ENCODE measurements at places on chromosomes 1 and 21.

- peak; percentile 21 for DNase-seq
Observed at GRCh38 chr1:6108937-6109614, 63.4 kb downstream of the KCNAB2 start.

GRCh38 chr1:177567393-177567792, 396.6 kb downstream of the BRINP2 start:
- peak; percentile 60 for DNase-seq

DNA sequence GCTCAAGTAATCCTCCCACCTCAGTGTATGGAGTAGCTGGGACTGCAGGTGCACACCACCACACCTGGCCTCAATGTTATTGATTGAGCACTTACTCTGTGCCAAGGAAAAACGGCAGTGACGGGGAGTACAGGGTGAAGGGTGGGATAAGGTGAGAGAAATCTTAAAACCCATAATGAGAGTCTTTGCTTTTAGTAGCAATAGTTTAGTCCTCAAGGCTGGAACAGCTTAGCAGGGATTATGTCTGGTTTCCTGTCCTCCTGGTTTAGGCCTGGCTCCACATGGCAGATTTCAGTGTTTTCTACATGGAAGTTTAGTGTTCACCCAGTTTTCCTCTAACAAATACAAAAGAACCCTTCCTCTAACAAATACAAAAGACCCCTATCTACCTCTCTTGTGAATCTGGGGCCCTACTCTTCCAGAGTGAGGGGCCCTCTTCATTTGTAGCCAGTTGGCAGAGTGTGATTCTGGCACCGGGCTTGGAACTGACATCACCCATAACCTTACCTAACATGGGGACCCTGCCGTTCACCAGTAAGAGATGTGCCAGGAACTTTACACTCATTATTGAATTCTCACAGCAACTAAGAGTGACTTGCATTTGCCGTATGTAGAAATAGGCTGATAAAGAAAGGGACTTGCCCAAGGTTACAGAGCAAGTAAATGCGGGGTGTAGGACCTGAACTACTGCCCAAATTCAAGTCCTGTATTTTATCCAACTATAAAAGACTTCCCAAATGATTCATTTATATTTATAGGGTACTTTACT, 6.9 kb downstream of the ZNF691 start:
- DNase-seq, result no peak

- DNase-seq, result no peak
Observed at GRCh38 chr21:14917762-14918161, 147.0 kb downstream of the NRIP1 start.

- DNase-seq, result no peak
Observed at GRCh38 chr1:59186656-59187055, 110.2 kb upstream of the FGGY start.

DNA sequence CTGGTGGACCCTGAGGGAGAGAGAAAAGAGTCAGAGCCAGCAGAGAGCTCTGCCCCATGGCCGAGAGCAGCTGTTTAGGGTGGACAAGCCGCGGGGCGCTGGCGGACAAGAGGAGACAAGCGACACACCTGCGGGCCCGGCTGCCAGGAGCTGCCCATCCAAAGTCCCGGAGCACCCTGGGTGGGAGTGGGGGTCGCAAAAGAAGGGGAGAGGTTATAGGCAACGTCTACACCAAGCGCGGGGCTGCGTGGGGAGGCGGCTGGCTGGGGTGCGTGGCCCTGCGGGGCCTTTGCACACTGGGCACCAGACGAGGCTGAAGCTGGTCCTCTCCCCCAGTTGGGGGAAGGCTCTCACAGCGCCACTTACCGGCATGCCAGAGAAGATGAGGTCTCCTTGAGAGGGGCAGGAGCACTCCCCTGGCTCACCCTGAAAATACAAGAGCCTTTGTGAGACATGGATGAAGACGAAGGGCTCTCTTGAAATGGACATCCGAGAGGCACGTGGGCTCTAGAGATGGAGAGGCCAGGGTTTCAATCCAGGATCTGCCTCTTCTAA, 24.1 kb downstream of the COL16A1 start:
- no peak for DNase-seq

- no peak for DNase-seq
Observed at GRCh38 chr1:55604749-55605148, 389.6 kb upstream of the USP24 start.

- no peak for DNase-seq
Observed at GRCh38 chr1:101075926-101076325, 50.3 kb upstream of the DPH5 start.

DNA sequence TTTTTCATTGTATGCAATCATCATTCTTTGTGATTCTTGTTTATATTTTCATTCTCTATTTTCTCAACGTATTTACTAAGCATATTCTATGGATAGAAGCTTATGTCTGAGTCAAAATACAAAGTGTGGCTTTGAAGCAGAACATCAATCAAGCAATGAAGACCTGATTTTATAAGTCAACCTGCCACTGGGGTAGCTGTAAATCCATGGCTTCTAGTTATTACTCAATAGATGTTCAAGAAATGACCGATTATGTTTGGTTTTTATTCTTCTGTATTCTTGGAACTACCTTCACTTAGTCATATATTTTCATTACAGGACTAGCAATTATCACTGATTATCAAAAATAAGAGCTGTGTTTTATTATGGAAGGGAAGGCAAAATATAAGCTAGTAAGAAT, 20.5 kb upstream of the PTGS2 start:
- DNase-seq, result no peak

GRCh38 chr1:150257624-150258585, at the start of gene CA14:
TSS of gene CA14 (plus strand) at chr1:150257774. CDS start at chr1:150258129, 355 bp downstream.
- peak; percentile 45 for DNase-seq

DNA sequence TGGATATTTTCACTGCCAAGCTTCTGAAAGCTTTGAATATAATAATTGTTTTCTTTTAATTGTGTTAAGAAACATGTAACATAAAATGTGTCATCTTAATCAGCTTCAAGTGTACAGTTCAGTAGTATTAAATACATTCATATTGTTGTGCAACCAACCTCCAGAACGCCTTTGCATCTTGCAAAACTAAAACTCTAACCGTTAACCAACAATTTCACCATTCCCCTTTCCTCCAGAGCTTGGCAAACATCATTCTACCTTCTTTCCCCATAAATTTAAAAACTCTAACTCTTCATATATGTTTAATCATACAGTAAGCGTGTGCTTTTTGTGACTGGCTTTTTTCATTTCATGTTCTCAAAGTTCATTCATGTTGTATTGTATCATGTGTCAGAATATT, 2.1 kb downstream of the MNDA start:
- no peak for DNase-seq

DNA sequence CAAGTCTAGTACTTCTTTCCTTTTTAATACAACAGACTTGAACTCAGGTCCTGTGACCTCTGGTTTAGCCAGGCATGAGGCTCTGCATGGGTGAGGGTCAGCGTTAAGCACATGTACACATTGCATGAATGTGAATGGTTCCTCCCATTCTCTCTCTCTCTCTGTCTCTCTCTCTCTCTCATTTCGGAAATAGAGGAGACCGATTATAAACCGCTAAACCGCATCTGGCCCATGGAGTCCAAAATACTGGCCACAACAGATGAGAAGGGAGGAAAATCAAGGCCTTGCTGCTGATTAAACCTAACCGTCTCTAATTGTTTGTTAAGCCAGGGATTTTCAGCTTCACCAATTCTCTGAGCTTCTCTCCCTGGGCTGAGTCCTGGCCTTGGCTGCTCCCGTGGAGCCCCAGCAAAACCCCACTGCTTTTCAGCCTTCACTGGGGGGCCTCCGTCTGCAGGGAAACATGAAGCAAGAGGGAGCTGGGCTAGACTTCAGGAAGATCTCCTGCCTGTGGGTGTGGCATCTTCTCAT, 6.6 kb downstream of the RSPO1 start:
- DNase-seq, result no peak

DNA sequence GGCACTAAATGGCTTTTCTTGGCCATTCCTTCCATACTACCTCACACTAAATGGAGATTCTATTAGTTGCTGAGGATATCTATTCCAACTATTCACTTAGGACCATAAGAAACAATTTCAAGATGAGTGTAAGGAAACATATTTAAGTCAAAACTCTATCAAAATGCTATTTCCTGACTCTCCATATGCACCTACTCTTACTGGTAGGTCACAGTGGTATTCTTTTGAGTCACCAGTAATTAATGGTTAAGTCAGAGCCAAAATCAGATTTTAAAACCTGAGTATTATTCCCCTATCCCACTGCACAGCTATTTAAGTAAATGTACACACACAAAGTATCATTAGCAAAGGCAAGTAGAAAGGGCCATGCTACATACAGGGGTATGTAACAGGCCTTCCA, 50.3 kb downstream of the ARID4B start:
- no peak for DNase-seq

DNA sequence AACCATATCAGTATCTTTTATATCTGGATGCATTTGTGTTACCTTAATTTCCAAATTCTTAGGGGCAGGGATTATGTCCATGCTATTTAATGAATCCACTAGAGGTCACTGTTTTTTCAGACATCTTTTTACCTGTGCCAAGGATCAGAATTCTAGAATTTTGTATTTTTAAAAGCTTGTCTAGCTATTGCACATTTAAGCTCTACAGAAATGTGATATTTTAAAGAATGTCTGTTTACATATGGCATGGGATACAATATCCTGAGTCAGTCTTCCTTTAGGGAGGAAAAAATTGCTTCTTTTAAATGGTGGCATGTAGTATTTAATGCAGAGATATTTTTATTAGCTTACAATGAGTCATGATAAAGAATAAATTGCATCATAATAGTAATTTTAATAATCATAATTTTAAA, 11.3 kb downstream of the RPAP2 start:
- peak; percentile 24 for DNase-seq

GRCh38 chr1:59115865-59116264, 181.0 kb upstream of the FGGY start:
- no peak for DNase-seq

GRCh38 chr1:55156093-55156492, 59.1 kb downstream of the USP24 start:
- DNase-seq, result no peak

DNA sequence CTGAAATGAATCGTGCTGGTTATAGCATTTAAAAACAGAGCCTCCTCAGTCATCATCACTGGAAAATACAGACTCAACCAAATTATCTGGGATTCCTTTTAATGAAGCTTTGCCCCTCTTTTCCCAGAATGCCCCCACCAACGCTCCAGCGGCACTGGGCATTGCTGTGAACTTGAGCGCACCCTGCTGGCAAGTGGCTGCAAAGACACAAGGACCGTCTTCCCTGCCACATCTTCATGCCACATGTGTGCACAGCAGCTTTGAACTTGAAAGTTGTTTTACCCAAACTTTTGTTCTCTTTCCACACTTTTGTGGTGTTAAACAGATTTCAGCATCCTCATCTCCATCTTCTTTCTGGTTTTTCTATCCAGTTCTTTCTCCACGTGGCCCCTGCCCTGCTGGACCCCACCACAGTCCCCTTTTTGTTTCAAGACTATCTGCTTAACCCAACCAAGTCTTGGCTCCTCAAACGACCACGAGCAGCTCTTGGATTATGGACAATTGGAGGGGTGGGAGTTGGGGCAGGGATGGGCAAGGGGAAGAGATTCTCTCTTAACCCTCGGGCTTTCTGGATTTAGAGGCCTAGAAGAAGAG, 12.8 kb upstream of the LMX1A start:
- peak; percentile 24 for DNase-seq

DNA sequence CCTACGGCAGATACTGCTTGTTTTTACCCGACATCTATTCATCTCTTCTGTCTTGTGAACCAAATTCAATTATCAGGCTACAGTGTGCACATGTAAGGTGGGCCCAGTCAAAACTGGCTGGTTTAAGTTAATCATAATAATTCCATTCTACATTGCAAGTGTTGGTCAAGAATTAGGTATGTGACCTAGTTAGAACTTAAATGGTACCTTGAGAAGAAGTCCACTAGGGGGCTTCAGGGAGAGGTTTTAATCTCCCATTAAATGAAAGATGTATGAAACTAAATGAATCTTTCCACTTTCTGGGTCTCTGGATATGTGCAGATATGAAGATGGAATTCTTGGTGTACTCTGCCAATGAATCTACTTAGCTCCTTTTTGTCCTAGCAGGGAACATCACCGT, 187.1 kb downstream of the CDC42BPA start:
- DNase-seq, result no peak

DNA sequence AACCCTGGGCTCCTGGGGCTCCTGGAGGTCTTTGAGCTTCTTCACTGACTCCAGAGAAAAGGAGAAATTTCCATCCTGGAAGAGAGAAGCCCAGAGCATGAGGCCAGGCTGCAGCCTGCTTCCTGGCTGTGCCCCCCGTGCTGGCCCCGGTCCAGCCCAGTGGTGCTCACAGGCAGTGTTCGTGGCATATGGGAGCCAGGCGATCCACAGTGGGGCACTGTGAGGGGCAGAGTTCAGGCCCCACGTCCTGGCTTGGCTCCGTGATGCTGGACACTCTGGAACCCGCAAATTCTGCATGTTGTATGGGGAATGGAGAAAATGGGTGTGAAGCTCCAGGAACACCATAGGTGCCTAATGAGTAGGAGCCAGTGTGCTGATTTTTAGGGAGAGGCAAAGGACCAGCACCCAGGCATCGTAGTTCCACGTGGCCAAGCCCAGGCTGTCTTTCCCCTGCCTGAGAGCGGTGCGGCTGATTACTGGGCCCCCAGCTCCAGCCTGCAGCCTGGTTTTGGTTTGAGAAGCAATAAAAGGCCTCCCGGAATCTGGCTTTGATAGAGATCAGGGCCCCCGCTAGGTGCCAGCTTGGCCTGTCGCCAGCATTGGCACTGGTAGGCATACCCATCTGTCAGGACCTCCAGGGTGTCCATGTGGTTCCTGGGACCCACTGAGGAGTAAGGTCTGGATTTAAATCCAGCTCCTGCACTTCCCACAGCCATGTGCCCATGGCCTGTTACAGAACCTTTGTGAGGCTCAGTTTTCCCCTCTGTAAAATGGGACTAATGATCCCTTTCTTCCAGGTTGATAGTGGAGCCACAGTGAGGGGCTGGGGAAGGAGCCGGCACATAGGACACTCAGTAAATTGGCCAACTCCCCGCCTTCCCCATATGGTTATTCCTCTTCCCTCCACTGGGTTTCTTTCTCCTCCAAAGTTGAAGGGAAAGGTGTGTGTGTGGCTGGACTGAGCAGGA, 725 bp downstream of the GUCA2A start:
- DNase-seq, result no peak

GRCh38 chr1:93608187-93609109, 73.2 kb downstream of the BCAR3 start:
- no peak for DNase-seq

- no peak for DNase-seq
Observed at GRCh38 chr1:233796146-233796783, 108.2 kb upstream of the SLC35F3 start.

DNA sequence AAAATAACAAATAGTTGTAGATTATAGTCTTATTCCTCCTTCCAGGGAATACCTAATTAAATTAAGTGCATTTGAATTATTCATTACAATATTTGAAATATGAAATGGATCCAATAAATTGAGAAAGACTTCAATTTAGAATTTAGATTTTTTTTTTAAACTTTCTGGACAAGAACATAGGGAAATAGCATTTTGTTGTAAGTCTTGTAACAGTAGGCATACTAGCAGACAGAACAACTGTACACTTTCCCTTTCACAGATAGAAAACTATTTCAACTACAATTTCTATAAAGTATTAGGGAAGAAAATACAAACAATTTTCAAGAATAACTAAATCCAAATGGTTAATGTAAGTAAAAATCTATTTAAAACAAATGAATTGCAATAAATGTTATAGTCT, 577.5 kb downstream of the USP25 start:
- no peak for DNase-seq

All from NCI-H526 treated with DMSO at 0.1 percent for 48 hours (cell line).